Breast epithelium (tissue), 4 donors: ENCODE measurements at places on chromosomes 4 and X. TPM values are rescaled to one million over a fixed set of nuclear protein-coding genes. Genes with fewer than 3 reads are reported as not detected.
A peak's percentile ranks its signal among the peaks of the same experiment; 100 is the strongest.

- peaks cover 6% of the 10 kb centered on the region for H3K27me3 ChIP-seq
- H3K36me3 ChIP-seq = no peaks in the 10 kb centered on the region
- no peak for DNase-seq
Measured at GRCh38 chrX:150696866-150697265, 3.7 kb downstream of the MTMR1 start.

DNA sequence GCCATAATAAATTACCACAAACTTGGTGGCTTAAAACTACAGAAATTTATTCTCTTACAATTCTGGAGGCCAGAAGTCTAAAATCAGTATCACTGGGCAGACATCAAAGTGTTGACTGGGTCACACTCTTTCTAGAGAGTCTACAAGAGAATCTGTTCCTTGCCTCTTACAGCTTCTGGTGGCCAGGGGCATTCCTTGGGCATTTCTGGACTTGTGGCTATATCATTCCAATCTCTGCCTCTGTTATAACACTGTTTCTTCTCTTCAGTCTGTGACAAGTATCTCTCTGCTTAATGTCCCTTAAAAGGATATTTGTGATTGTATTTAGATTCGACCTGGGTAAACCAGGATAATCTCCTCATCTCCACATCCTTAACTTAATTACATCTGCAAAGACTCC is 207.3 kb upstream of the DCAF8L1 start:
- H3K27ac ChIP-seq = no peak overlapping the region
- H3K4me1 ChIP-seq = no peaks in the 10 kb centered on the region
- no peak for DNase-seq
- no peaks in the 10 kb centered on the region for H3K36me3 ChIP-seq

DNA sequence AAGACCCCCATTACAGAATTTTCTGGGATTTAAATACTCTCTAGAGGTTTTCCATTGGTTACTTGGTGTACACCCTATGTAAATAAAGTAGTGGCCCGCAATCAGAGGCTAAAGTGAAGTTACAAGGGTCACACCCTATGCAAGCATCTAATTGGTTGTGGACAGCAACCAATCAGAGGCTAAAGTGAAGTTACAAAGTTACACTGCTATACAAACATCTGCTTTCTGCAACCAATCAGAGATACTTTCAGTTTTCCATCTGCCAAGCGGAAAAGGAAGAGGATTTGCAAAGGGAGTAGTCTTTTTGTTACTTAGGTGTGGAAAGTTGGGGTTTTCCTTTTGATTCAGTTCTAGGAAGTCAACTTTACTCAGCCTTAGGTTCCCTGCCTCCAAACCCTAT is 2.0 kb upstream of the ATRX start:
- DNase-seq = no peak
- no peaks in the 10 kb centered on the region for H3K4me1 ChIP-seq
- no peaks in the 10 kb centered on the region for H3K27me3 ChIP-seq
- H3K27ac ChIP-seq = no peak overlapping the region
- no peaks in the 10 kb centered on the region for H3K36me3 ChIP-seq

DNA sequence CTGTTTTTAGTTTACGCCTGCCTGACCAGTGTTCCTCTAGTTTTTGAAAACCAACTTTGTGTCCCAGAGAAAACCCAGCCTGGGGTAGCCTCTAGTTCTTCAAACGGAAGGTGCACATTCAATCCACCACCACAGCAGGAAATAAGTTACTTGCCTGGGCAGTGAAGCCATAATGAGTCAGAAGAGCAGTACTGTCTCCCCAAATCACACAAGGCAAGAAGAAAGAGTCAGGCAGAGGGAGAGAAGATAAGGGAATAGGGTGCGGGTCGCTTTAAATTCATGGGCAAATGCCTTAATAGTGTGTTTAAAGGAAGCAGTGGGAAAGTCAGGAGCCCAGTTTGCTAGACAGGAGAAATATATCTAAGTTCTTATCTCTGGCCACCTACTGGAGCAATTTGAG is 333.8 kb upstream of the GRIA3 start:
- no peak for DNase-seq
- H3K4me1 ChIP-seq = no peaks in the 10 kb centered on the region

- H3K4me1 ChIP-seq = no peaks in the 10 kb centered on the region
- DNase-seq = no peak
- peaks cover 23% of the 10 kb centered on the region for H3K27me3 ChIP-seq
- H3K4me3 ChIP-seq = no peak overlapping the region
Measured at GRCh38 chrX:132180929-132181328, 38.3 kb downstream of the RAP2C start.

- no peak overlapping the region for H3K4me3 ChIP-seq
- no peaks in the 10 kb centered on the region for H3K27me3 ChIP-seq
- no peak overlapping the region for H3K27ac ChIP-seq
- H3K36me3 ChIP-seq = no peaks in the 10 kb centered on the region
- DNase-seq = no peak
Measured at GRCh38 chrX:49919617-49920016, 2.8 kb upstream of the CLCN5 start.

- H3K27ac ChIP-seq = peak within 1 kb of the TSS; percentile 60
- peak within 1 kb of the TSS; percentile 44 for H3K4me3 ChIP-seq
- no peaks in the 10 kb centered on the region for H3K4me1 ChIP-seq
Measured at GRCh38 chr4:74364652-74365491, at the start of gene EREG. TSS of gene EREG (plus strand) at chr4:74365145. CDS start at chr4:74365309, 164 bp downstream.

GRCh38 chr4:9384126-9384525 is 21.2 kb downstream of the USP17L30 start:
- no peak overlapping the region for H3K4me3 ChIP-seq
- H3K4me1 ChIP-seq = no peaks in the 10 kb centered on the region
- no peak for DNase-seq
- H3K27me3 ChIP-seq = no peaks in the 10 kb centered on the region
- no peak overlapping the region for H3K27ac ChIP-seq

Gene ADRA2C
- 6.9 TPM for total RNA-seq

- no peaks in the 10 kb centered on the region for H3K4me1 ChIP-seq
- H3K4me3 ChIP-seq = no peak overlapping the region
- H3K27ac ChIP-seq = no peak overlapping the region
- DNase-seq = no peak
- no peaks in the 10 kb centered on the region for H3K27me3 ChIP-seq
- no peaks in the 10 kb centered on the region for H3K36me3 ChIP-seq
Measured at GRCh38 chr4:3821580-3822229, 55.5 kb downstream of the ADRA2C start.

Gene PABPC4L
- 1.2 TPM for total RNA-seq

GRCh38 chrX:118510111-118510510 is 14.5 kb downstream of the DOCK11 start:
- H3K27me3 ChIP-seq = peaks cover 19% of the 10 kb centered on the region
- no peak for DNase-seq
- no peak overlapping the region for H3K4me3 ChIP-seq
- no peaks in the 10 kb centered on the region for H3K36me3 ChIP-seq

GRCh38 chrX:44946771-44947170 is 73.8 kb downstream of the KDM6A start:
- DNase-seq = no peak
- H3K4me1 ChIP-seq = no peaks in the 10 kb centered on the region
- no peaks in the 10 kb centered on the region for H3K27me3 ChIP-seq
- no peak overlapping the region for H3K4me3 ChIP-seq

Gene CSAG2
- total RNA-seq = not detected

- no peak overlapping the region for H3K4me3 ChIP-seq
- no peaks in the 10 kb centered on the region for H3K36me3 ChIP-seq
- DNase-seq = no peak
- no peaks in the 10 kb centered on the region for H3K4me1 ChIP-seq
- peaks cover 7% of the 10 kb centered on the region for H3K27me3 ChIP-seq
Measured at GRCh38 chrX:56792270-56793111, 63.4 kb downstream of the NBDY start.

Gene FHDC1
- total RNA-seq = 0.48 TPM

DNA sequence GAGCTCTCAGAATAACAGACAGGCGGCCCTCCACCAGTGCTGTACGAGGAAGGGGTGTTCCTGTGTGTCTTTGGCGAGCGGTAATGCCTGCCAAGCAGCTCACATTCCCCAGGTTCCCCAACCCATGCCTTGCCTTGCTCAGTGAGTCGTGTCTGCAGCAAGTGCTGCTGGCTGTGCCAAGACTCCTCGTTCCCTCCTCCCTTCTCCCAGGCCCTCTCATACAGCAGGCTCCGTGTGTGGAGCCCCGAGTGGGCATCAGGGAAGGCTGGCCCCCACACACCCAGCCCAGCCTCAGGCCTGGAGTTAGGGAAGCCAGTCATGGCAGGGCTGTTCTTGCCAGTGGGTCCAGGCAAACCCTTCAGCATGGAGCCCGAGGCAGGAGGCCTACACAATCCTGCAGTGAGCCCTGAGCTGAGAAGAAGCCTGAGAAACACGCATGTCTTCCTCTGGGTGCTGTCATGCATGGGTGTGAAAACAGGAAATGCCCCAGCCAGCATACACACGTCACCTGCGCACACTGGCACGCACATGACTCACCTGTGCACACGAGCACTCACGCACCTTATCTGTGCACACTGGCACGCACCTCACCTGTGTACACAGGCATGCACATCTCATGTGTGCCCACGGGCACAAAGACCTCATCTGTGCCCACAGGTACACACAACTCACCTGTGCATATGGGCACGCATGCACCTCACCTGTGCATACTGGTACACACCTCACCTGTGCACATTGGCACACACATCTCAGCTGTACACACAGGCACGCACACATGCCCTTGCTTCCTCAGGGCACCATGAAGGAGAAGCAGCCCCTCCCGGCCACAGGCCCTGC is 238.7 kb downstream of the DHRSX start:
- H3K27me3 ChIP-seq = no peaks in the 10 kb centered on the region
- H3K4me1 ChIP-seq = no peaks in the 10 kb centered on the region
- H3K36me3 ChIP-seq = no peaks in the 10 kb centered on the region

DNA sequence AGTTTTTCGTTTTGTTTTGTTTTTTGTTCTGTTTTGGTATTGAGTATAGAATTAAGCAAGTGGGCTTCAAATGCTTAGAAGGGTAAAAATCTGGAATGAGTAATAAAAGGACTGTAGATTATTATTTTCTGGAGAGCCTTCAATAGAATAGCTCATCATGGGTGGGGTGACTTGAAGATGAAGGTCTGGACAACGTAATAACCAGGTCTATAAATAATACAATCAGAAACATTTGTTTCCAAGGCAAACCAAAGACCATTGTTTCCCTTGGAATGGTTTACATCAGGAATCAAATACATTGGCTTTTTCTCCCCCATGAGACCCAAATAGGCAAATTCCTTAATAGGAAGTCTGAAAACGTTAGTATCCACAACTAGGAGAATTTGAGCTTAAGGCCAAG is 721.6 kb downstream of the RPA4 start:
- no peak overlapping the region for H3K27ac ChIP-seq
- H3K4me1 ChIP-seq = no peaks in the 10 kb centered on the region
- no peaks in the 10 kb centered on the region for H3K36me3 ChIP-seq
- H3K27me3 ChIP-seq = no peaks in the 10 kb centered on the region
- no peak overlapping the region for H3K4me3 ChIP-seq

DNA sequence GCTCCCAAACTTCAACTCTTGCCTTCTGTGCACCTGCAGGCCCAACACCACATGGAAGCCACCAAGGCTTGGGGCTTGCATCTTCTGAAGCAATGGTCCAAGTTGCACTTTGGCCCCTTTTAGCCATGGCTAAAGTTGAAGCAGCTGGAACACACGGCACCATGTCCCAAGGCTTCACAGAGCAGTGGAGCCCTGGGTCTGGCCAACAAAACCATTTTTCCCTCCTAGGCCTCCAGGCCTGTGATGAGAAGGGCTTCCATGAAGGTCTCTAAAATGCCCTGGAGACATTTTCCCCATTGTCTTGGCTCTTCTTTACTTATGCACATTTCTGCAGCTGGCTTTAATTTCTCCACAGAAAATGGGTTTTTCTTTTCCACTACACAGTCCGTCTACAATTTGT is 61.3 kb upstream of the CYSLTR1 start:
- H3K27me3 ChIP-seq = peaks cover 7% of the 10 kb centered on the region
- H3K36me3 ChIP-seq = no peaks in the 10 kb centered on the region

- H3K27me3 ChIP-seq = no peaks in the 10 kb centered on the region
- H3K36me3 ChIP-seq = no peaks in the 10 kb centered on the region
- H3K4me1 ChIP-seq = no peaks in the 10 kb centered on the region
- no peak for DNase-seq
- no peak overlapping the region for H3K4me3 ChIP-seq
- no peak overlapping the region for H3K27ac ChIP-seq
Measured at GRCh38 chr4:152734015-152734698, 45.4 kb downstream of the TIGD4 start.

Gene TAF1
- 54.4 TPM for total RNA-seq

Gene ZNF185
- 7.5 TPM for total RNA-seq

GRCh38 chr4:7419961-7420660 is 14.6 kb downstream of the PSAPL1 start:
- DNase-seq = peak; percentile 30
- no peak overlapping the region for H3K4me3 ChIP-seq
- no peaks in the 10 kb centered on the region for H3K27me3 ChIP-seq
- H3K27ac ChIP-seq = no peak overlapping the region

DNA sequence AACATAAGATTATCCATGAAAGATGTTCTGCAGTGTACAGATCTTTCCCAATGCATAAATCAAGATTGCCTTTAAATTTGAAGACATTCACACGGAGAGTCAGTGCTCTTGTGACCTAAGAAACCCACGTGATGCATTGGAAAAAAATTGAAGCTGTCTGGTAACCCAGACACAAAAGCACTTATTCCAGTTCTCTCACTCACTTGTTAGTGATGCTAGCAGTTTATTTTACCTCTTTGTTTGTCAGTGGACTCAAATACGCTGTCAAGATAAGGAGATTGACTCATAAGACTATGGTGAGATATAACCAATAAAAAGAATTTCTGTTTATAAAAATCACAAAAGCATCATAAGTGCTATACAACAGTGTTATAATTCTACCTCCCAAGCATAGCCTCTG is 245.8 kb upstream of the SMIM31 start:
- no peak overlapping the region for H3K27ac ChIP-seq
- H3K4me1 ChIP-seq = no peaks in the 10 kb centered on the region
- no peaks in the 10 kb centered on the region for H3K36me3 ChIP-seq
- DNase-seq = no peak

Gene UGT2B7
- 2.5 TPM for total RNA-seq

Gene PRSS12
- total RNA-seq = 0.64 TPM

- no peak for DNase-seq
- H3K4me1 ChIP-seq = no peaks in the 10 kb centered on the region
- H3K36me3 ChIP-seq = no peaks in the 10 kb centered on the region
- H3K4me3 ChIP-seq = no peak overlapping the region
- peaks cover 3% of the 10 kb centered on the region for H3K27me3 ChIP-seq
Measured at GRCh38 chrX:21881881-21882574, 26.2 kb downstream of the YY2 start.

DNA sequence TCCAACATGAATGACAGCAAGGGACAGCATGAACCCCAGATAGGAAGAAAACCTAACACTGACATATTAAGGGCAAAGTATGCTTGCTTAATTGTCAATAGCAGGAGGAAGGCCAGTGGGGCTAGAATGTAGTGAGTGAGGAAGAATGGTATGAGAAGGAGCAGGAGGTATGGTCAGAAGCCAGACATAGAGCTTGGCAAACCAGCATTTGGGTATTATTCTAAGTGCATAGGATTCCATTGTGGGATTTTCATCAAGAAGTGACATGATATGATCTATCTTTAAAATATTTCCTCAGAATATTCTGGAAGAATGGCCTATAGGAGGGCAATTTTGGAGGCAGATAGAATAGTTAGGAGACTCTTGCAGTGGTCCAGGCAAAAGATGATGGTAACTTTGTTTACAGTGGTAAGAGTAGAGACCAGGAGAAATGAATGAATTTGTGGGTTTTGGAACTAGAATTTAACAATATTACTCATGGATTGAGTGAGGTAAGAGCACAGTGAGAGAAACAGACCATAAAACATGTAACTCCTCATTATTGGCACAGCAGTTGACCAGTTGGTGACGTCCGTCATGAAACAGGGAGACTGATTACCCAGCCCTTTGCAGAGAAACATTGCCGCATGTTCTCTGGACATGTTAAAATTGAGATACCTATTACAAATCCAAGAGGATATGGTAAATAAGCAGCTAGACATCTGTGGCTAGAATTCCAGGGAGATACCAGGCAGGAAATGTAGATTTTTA is 246.5 kb upstream of the HS3ST1 start:
- H3K27me3 ChIP-seq = no peaks in the 10 kb centered on the region
- no peak overlapping the region for H3K27ac ChIP-seq
- DNase-seq = no peak

Gene GASK1B
- total RNA-seq = 70.4 TPM

Gene ETDA
- total RNA-seq = not detected

Gene FRMPD4
- under 0.01 TPM for total RNA-seq
